ENCODE measurements at places on chromosomes 2 and 18. TPM values are rescaled to one million over a fixed set of nuclear protein-coding genes. Genes with fewer than 3 reads are reported as not detected.

The GREB1 gene
- polyA plus RNA-seq, result 0.13 TPM

The PSMA8 gene
- polyA plus RNA-seq, result not detected

The ST3GAL5 gene
- 15.8 TPM for polyA plus RNA-seq

The LYPD6 gene
- not detected for polyA plus RNA-seq

The TNFAIP6 gene
- 0.75 TPM for polyA plus RNA-seq

The RGPD8 gene
- polyA plus RNA-seq, result 2.9 TPM

The OST4 gene
- 750 TPM for polyA plus RNA-seq

The POTEJ gene
- polyA plus RNA-seq, result not detected

The RAB27B gene
- polyA plus RNA-seq, result under 0.01 TPM
